ENCODE measurements at places on chromosomes 6 and 20.

- DNase-seq, result no peak
Measured at GRCh38 chr6:34979218-34979617, 90.2 kb downstream of the ANKS1A start.

DNA sequence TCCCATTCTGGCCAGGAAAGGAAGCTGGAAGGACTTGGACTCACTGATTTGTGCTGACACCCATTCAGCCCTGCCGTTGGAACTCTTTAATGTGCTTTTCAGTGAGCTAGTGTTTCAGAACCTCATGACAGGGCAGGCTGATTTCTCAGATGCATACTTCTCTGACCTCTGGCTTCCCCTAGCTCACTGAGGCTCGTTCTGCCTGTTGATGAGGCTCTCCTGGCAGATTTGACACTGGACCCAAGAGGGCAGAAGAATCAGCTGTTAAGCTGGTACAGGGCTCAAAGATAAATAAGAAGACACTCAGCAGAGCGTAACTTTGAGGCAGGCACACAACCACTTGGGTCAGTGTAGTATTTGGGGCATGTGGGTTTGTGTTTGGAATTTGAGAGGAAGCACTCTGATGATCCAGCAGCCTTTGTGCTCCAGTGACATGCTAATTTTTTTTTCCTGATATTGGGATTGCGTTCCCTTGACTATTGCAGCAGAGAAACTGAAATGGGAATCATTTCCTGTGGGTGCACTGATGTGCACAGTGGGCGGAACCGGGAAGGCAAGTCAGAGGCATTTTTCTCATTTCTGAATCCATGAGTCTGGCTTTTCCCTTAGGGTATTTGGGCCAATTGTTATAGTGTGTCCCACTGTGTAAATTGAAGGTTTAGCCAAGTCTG lies 80.2 kb downstream of the CARMIL1 start:
- no peak for DNase-seq

DNA sequence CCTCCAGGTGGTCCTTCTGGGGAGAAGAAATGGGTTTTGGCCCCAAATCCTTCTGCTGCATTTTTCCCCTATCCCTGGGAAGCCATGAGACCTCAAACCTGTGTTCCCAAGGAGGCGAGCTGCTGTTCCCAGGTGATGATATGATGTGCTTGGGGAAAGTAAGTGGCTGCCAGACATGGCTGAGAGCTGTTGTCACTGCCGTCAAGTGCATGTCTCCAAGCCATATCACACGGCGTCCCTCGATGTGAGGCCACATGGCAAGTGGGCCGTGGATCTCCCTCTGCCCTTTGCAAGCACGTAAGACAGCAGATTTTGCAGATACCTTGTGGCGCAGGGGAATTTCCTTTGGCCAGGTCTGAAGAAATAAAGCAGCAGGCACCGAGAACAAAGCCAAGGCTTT lies 103.7 kb upstream of the CD93 start:
- no peak for DNase-seq

GRCh38 chr20:23011008-23011721 lies 23.9 kb upstream of the SSTR4 start:
- no peak for DNase-seq

GRCh38 chr6:47147175-47147727 lies 105.1 kb upstream of the ADGRF1 start:
- DNase-seq, result no peak

DNA sequence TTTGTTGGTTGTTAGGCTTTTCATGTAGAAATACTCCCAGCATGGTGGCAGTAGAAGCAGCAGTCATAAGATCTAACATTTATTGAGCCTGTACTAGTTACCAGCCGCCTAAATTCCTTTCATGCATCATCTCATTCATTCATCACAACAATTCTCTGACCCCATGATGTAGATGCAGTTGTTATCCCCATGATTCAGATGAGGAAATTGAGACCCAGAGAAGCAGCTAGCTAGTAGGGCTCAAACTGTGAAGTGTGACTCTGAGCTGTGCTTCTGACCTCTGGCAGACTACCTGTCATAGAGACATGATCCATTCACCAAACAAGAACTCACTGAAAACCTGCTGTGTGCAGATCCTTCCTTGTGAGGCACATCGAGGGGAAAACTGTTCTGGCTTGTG lies 16.9 kb downstream of the RREB1 start:
- DNase-seq, result no peak

DNA sequence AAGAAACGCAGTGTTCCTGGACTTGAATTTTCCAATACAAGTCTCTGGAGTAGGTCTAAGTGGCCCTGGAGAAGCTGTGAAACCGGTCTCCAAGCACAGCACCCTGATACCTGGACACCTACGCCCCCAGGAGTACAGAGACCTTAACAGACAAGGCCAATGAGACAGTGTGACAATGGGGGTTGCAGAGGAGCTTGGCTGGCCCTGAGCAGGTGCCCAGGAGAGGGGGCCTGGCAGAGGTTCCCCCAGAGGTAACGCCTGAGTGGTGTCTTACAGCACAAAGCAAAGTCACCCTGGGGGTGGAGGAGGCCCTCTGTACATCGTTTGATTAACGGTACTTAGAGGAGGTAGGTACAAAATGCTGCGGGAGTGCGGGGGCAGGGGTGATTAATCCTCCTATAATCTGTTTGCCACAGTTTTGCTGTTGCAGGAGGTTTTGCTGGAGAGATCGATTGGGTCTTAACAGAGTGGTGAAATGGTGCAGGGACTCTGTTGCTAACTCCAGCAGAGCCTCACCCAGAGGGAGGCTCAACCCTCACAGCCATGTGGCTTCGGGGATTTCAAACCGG lies 37.3 kb upstream of the APCDD1L start:
- no peak for DNase-seq

- DNase-seq, result no peak
Measured at GRCh38 chr6:43900916-43901732, 131.1 kb downstream of the VEGFA start.

DNA sequence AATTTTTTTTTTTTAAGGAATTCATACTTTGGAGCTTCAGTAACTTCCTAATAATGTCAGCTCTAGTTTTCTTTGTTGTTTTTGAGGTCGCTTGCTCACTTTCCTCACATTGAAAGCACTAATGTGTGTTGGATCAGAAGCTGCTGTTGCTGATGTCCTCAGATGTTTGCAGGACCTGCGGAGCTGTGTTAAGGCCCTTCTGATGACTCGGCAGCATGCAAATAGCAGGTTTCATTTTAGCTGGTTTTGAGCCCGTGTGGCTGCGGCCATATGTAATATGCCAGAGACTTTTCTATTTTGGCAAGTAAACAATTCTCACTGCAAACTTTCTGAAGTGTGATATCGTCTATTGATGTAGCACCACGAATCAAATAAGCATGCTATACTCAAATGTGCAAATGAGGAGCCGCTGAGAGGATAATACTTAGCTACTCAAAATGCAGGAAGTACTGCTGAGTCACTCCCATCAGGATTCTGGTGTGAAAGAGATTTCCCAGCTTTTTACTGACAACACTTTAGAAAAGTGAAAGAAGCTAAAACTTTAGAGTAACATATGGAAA lies 187.8 kb downstream of the SASH1 start:
- DNase-seq, result no peak

DNA sequence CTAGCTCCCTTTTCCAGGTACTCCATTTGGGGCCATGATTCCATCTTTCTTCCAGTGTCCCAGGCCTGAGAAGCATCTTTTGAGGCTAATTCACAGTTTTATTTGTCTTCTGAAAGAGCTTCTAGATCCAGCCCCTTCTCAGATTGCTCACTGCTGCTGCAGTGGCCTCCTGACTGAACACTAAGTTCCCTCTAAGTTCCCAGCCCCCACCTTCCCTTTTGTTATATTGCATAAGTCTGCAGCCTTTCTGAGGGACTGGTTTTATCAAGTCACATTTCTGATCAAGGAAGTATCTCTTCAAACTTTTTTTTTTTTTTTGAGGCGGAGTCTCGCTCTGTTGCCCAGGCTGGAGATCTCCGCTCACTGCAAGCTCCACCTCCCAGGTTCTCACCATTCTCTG lies 10.7 kb downstream of the MAPRE1 start:
- no peak for DNase-seq
